Skin of body (tissue), 3 donors: ENCODE measurements at places on chromosomes 3 and 15.

DNA sequence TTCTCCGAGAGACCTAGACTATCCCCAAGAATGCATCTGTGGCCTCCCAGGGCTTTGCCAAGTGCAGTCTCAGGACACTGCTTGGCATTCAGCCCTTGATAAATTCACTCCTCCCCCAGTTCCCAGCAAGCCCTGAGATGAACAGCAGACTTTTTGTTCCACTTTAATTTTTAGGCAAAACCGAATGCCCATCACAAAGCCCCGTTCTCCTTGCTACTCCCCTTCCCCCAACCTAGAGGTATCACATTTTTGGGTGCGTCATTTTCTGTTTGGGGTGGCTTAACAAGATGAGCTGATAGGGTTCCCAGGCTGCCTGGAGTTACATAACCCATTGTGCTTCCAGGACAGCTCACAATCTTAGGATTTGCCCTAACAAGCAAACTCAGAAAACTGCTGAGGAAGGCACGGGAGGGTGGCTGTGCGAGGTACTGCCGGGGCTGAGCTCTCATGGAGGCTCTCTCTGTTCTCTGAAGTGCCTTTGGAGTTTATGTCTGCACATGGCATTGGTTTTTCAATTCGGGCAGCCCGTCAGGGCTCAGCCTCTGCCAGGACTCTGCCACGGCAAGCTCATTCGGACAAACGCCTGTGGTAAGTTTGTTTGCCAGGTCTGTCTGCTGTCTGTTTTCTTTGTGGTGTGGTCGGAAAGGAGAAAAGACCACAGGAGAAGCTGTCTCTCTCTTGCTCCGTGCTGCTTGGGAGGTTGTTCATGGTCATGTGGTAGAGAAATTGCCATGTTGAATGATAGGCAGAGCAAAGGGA, at the start of gene TRAK1:
Gene TRAK1, plus strand, starts transcription at position 385 of the 759 bp plus-strand sequence. Its CDS starts 113 bp downstream, at position 498.
- peak; percentile 58 for DNase-seq

GRCh38 chr3:55709411-55710012, 222.4 kb upstream of the WNT5A start:
- DNase-seq, result no peak

- no peak for DNase-seq
Measured at GRCh38 chr3:146546366-146546965, 2.1 kb upstream of the PLSCR1 start.

GRCh38 chr15:48090666-48091065, 30.1 kb upstream of the SLC24A5 start:
- no peak for DNase-seq

GRCh38 chr3:195069501-195070251, 201.3 kb downstream of the XXYLT1 start:
- no peak for DNase-seq

GRCh38 chr15:92801774-92802464, 98.2 kb upstream of the CHD2 start:
- no peak for DNase-seq

- DNase-seq, result no peak
Measured at GRCh38 chr15:65877749-65878148, 8.5 kb downstream of the RAB11A start.

GRCh38 chr15:101657968-101658784, 6.0 kb upstream of the TM2D3 start:
- no peak for DNase-seq

- no peak for DNase-seq
Measured at GRCh38 chr15:74229686-74230085, 6.4 kb upstream of the CCDC33 start.

DNA sequence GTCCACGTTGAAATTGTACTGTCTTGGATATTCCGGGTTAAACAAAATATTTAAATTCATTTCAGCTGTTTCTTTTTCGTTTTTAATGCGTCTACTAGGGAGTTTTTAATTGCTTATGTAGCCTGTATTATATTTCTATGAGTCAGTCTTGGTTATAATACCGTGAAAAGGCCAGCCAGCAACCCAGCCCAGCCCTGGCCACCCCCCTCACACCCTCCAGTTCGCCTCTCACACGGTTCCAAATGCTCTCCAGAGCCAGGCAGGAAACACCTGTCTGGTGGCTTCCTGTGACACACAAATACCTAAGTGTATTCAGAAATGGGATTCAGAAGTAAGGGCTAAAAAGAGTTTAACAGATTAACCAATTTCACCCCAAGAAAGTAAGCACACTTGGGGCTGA, 4.4 kb downstream of the SH3BP5 start:
- peak; percentile 13 for DNase-seq

- DNase-seq, result peak; percentile 30
Measured at GRCh38 chr3:10354361-10355015, 33.6 kb upstream of the SEC13 start.

GRCh38 chr3:100144255-100144866, 30.1 kb upstream of the FILIP1L start:
- no peak for DNase-seq
